Transverse colon (tissue), 4 donors: ENCODE measurements at places on chromosomes 2 and 18. TPM values are rescaled to one million over a fixed set of nuclear protein-coding genes. Genes with fewer than 3 reads are reported as not detected.
A peak's percentile ranks its signal among the peaks of the same experiment; 100 is the strongest.

DNA sequence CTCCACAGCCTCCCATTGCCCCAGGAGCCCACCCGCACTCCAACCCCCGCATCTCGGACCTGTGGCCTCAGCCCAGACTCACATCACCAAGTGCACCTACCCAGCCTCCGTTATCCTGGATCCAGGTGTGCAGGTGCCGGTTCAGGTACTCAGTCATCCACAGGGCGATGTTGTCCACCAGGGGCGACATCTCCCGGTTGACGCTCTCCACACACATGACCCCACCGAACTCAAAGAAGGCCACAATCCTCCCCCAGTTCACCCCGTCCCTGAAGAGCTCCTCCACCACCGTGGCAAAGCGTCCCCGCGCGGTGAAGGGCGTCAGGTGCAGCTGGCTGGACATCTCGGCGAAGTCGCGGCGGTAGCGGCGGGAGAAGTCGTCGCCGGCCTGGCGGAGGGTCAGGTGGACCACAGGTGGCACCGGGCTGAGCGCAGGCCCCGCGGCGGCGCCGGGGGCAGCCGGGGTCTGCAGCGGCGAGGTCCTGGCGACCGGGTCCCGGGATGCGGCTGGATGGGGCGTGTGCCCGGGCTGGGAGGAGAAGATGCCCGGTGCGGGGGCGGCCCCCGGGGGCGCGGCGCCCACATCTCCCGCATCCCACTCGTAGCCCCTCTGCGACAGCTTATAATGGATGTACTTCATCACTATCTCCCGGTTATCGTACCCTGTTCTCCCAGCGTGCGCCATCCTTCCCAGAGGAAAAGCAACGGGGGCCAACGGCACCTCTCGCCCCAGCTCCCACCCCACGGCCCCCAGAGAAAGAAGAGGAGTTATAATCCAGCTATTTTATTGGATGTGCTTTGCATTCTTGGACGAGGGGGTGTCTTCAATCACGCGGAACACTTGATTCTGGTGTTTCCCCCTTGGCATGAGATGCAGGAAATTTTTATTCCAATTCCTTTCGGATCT lies 1.3 kb downstream of the BCL2 start:
- DNase-seq: peak; percentile 88

Gene PLCD4
- total RNA-seq: 5.9 TPM

Gene C1QL2
- total RNA-seq: not detected

GRCh38 chr18:76205906-76206305 lies 289.1 kb downstream of the ZNF516 start:
- DNase-seq: no peak
